ENCODE measurements at places on chromosomes 4 and X.

DNA sequence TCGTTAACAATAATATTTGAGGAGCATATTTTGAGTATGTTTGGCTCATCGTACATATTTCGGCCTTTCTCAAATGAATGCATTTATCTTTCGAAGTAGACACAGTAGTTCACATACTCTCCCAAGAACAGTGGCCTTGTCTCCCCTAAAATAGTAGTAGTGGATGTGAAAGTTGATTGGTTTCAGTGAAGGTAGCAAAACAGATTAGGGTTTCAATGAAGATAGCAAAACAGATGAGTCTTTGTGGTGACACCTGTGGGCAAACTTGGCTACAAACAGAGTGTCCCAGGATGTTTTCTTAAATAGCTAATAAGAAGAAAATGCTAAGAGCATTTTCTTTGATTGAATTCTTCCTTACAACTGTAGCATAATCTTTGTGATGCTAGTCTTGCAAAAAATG, 67.0 kb downstream of the USP9X start:
- no peak for DNase-seq

GRCh38 chrX:7077241-7078230, 70.0 kb upstream of the STS start:
- no peak for DNase-seq

DNA sequence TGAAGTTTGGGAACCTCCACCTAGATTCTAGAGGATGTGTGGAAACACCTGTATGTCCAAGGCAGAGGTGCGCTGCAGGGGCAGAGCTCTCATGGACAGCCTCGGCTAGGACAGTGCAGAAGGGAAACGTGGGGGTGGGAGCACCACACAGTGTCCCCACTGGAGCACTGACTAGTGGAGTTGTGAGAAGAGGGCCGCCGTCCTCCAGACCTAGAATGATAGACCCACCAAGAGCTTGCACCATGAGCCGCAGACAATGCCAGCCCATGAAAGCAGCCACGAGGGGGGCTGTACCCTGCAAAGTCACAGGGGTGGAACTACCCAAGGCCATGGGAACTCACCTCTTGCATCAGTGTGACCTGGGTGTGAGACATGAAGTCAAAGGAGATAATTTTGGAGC, 274.5 kb upstream of the FMR1 start:
- no peak for DNase-seq

DNA sequence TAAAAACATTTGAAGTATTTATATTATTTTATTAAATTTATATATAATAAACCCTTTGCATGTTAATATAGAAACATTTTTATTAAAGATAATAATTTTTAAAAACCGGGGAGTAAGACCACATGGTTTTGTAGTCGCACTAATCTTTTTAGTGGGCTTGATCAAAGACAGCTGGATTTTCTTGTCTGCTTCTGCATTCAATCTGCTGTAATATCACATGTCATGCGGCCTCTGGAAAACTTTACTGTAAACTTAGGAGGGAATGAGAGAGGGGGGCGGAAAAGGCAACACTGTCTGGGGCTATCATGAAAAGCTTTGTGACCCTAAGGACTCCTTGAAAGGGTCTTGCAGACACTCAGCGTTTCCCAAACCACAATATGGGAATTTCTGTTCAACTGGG, 62.8 kb upstream of the NLGN4X start:
- no peak for DNase-seq

GRCh38 chr4:139528377-139529005, 27.5 kb downstream of the SETD7 start:
- peak; percentile 68 for DNase-seq

GRCh38 chr4:6011686-6012085, 6.5 kb downstream of the C4orf50 start:
- no peak for DNase-seq

GRCh38 chrX:68284281-68284904, 148.9 kb downstream of the OPHN1 start:
- DNase-seq = no peak

DNA sequence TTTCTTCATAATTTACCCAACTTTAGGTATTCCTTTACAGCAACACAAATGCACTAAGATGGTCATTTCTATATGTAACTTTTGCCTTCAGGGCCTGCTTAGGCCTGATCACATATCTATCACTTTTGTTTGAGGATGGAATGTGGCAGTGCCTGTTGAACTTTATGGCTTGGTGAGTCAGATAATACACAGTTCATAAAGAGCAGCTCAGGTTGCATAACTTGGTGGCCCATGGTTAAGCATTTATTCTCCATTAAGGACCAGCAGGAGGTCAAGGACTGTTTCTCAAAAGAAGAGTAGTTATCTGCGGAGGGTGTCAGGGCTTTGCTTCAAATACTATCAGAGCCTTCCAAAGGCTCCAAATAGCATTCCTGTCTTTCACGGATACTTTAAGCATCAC, 124.1 kb upstream of the PDHA2 start:
- no peak for DNase-seq
